Substantia nigra (tissue), 51 donors: ENCODE measurements at places on chromosomes 3 and 15.

- DNase-seq, result no peak
Measured at GRCh38 chr3:78670746-78671145, 1097.1 kb downstream of the ROBO1 start.

DNA sequence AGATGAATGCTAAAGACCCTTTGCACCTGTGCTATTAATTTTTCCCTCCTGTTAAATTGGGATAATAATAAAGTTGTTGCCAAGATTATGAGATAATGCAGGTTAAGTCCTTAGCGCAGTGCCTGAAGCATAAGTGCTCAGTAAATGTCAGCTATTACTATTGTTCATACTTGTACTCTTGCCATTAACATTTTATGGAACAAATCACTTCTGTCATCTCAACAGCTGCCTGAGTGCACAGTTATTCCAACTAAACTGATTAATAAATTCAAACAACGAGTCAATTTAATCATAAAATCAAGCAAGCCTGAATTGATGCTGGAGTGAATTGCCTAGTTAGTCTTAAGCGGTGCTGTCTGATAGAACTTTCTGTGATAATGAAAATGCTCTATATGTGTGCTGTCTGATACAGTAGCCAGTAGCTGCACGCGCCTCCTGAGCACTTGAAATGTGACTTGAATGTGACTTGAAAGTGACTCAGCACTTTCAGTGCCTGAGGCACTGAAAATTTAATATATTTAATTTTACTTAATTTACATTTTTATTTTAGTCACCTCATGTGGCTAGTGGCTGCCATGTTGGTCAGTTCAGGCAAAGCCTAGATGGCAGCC lies 198.7 kb upstream of the PFN2 start:
- no peak for DNase-seq

DNA sequence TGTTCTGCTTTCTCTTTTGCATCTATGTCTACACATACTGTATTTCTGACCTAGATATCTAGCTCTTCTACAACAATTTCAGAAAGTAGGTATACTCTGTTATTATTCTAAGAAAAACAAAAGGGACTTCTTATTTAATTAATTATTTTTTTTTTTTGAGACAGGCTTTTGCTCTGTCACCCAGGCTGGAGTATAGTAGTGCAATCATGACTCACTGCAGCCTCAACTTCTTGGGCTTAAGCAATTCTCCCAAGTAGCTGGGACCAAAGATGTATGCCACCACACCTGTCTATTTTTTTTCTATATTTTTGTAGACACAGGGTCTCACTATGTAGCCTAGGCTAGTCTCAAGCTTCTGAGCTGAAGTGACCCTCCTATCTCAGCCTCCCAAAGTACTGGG lies 130.6 kb downstream of the MBNL1 start:
- no peak for DNase-seq

GRCh38 chr15:58222679-58223078 lies 84.5 kb downstream of the AQP9 start:
- DNase-seq, result no peak

DNA sequence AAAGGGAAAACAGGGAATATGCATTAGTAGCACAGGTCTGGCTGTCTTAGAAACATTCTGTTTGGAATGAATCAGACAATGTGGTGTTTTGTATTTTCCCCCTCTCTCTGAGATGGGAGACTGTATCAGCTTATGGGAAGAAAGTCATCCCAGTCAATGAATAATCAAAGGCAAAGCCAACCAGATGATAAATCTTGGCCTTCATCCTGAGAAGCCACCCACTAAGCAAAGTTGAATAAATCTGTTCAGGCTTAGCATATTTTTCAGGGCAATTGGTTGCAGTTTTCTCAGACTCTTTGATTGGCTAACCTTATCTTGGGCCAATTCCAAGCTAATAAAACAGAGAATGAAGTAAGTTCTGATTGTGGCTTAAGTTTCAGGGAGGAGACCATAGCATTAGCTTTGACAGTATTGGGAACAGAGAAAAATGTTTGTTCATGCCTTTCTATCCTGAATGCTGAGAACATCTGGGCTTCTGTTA lies 63.6 kb upstream of the ARL8B start:
- no peak for DNase-seq

DNA sequence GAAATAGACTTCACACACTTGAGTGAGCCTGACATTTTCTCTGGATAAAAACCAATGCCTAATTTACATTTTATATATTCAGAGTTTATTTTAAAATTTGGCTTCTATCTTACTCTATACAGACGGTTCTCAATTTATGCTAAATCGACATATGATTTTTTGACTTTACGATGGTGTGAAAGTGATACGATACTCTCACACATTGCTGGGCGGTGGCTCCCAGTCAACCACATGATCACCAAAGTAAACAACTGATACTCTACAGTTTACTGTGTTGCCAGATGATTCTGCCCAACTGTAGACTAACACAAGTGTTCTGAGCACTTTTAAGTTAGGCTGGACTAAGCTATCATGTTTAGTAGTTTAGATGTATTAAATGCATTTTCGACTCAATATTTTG lies 25.1 kb upstream of the GADL1 start:
- DNase-seq, result no peak

- DNase-seq, result no peak
Measured at GRCh38 chr3:128267541-128267940, 114.3 kb downstream of the EEFSEC start.

GRCh38 chr3:2166552-2166951 lies 67.9 kb downstream of the CNTN4 start:
- DNase-seq, result no peak

- no peak for DNase-seq
Measured at GRCh38 chr3:186988806-186989205, 58.5 kb downstream of the ST6GAL1 start.

GRCh38 chr3:116135457-116136085 lies 309.7 kb downstream of the LSAMP start:
- no peak for DNase-seq

DNA sequence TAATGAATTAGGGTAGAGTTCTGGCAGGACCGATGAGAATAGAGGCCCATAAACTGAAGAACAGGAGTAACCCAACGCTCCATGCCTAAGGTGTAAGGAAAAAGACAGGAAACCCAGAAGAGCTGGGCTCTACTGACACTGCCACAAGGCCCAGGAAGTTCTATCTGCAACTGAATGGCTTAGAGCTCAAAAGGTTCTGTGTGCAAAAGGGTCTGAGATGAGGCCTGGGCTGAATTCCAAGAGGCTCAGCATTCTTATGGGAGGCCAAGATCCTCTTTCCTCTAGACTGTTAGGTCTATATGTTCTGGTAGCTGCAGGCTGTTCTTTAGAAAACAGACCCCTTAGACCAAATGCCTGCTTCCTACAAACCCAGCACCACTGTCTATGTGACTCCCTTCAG lies 30.5 kb upstream of the PRSS50 start:
- no peak for DNase-seq
